ENCODE measurements at places on chromosomes 16 and 17.
A peak's percentile ranks its signal among the peaks of the same experiment; 100 is the strongest.

DNA sequence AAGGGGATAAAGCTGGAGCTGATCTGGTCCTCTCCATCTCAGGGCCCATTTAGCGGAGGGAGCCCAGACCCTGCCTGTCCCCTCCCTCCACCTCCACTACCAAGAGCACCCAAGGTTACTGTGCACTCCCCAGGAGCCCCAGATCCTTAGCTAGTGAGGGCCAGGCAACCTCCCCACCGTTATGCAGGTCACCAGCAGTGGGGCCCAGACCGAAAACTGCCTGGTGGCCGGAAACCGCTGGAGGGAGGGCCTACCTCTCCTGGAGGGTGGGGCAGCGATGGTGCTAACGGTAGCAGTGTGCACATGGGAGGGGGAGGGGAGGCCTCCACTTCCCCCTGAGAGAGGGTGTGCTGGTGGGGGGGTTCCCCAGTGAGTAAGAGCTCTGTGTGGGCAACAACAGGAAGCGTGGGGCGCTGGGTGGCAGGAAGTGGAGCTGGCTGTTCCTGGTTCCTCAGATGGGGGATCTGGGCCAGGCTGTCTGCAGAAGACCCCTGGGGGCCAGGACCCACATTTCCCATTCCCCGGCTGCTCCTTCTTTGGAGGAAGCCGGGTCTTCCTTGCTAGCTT lies 4.4 kb downstream of the FMNL1 start:
- DNase-seq, result peak; percentile 0

GRCh38 chr16:79181419-79181818 lies 419.1 kb downstream of the MAF start:
- no peak for DNase-seq

- no peak for DNase-seq
These were observed 19.4 kb upstream of the WDR45B start for GRCh38 chr17:82667668-82668000.

- peak; percentile 91 for DNase-seq
These were observed 41.6 kb downstream of the CDH1 start for GRCh38 chr16:68778551-68779231.

- no peak for DNase-seq
These were observed 17.9 kb downstream of the NSRP1 start for GRCh38 chr17:30134551-30134950.
